ENCODE measurements at places on chromosomes 5 and 9.

GRCh38 chr5:179870403-179870903, 11.8 kb upstream of the MRNIP start:
- no peak for DNase-seq

DNA sequence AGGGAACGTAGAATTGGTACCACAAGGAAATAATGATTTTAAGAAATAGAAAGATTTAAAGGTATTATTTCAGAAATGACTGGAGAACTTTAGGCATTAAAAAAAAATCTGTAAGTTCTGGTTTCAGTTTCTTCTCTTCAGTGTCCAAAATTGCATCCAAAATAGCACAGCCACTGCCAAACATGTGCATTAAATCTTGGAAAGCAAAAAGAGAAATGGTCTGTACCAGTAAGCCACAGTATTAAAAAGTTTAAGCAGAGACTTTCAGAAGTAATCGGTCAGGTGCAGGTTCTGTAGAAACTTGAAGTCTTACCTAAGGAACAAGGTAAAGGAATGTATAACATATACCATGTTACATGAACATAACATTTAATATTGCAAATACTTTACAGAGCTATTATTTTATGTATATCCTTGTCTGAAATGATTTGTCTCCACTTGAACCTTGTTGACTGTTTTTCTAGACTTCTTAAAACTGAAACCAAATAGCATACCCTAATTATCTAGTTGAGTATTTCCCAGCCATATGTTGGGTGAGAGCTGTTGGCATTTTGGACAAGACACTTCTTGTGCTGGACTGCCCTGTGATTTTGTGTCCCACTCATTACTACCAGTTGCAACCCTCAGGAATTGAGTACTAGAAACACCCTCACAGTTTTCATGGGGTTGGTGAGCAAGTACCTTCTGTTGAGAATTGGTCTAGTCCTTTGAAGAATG, 32.1 kb downstream of the NIPBL start:
- no peak for DNase-seq

GRCh38 chr9:93952784-93953495, 2.2 kb downstream of the BARX1 start:
- no peak for DNase-seq

DNA sequence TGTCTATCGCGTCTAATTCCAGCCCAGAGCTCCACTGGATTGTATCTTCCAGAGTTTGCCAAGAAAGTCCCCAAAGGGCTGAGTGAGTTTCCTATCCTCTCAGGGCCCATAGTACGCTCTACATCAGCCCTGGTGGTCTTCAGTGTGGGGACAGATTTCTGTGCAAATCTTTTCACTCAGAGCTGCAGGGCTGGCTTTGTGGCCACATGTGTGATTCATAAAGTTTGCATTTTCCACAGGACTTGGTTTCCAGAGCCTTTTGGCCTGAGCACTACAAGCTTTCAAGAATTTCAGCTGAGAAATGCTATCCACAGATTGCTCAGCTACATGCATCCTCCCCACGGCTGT, 76.7 kb upstream of the CXCL14 start:
- DNase-seq = no peak

- no peak for DNase-seq
Measured at GRCh38 chr9:131574730-131575640, 29.7 kb downstream of the PRRT1B start.

DNA sequence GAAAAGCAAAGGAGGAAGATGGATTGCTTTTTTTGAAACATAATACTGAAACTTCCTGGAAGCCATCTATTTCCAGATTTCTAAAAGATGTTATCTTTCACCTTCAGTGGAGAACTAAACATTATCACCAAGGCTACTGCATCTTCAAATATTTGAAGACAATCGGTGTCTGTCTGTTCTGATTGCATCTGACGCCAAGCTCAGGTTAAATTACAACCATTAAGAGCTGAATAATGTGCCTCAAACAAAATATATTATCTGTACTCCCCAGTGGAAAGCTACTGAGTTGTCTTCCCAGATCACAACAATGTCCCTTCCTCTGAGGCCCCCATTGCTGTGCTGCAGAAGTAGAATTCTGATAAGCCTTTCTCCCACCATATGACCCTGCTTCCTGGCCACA, 342.3 kb downstream of the PLK2 start:
- DNase-seq = no peak

GRCh38 chr5:35248843-35249780, 18.8 kb upstream of the PRLR start:
- DNase-seq = no peak

- DNase-seq = no peak
Measured at GRCh38 chr5:21225223-21226064, 1237.4 kb upstream of the CDH18 start.

- DNase-seq = no peak
Measured at GRCh38 chr5:131355971-131356528, 92.2 kb downstream of the CDC42SE2 start.

- no peak for DNase-seq
Measured at GRCh38 chr5:67115817-67116216, 80.8 kb downstream of the CD180 start.

DNA sequence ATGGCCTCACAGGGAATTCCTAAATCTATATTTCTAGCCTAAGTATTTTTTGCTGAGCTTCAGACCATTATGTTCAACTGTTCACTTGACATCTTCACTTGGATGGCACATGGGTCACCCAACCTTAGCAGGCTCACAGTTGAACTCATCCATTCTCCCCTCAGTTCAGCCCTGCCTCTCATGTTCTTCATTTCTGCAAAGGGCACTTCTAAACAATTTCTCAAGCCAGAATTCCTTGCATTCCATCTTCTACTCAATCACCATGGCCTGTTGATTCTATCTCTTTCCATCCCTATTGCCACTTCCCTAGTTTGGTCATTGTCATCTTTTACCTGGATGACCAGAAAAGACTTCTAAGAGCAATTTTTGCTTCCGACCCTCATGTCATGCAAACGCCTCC, 7.3 kb upstream of the RGS3 start:
- no peak for DNase-seq

- DNase-seq = no peak
Measured at GRCh38 chr5:14240359-14240758, 97.2 kb downstream of the TRIO start.

DNA sequence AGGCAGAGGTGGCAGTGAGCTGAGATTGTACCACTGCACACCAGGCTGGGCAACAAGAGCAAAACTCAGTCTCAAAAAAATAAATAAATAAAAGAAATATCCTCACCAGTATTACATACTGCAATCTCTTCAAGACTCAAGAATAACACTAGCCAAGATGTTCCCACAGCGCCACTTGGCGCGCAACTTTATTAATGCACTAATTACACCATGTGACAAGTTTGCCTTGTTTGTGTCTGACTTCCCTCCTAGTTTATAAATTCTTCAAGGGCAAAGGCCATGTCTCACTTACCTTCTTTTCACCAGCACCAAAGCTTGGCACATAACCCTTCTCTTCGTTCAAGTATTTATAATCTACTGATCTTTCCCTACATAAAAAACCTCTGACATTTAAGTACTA, 4.8 kb downstream of the SKP1 start:
- DNase-seq = no peak

GRCh38 chr5:6721442-6721841, 8.2 kb downstream of the TENT4A start:
- no peak for DNase-seq

GRCh38 chr5:141411575-141411974, 1.2 kb upstream of the PCDHGA10 start:
- no peak for DNase-seq

GRCh38 chr5:41856644-41857491, 13.4 kb downstream of the OXCT1 start:
- peak; percentile 56 for DNase-seq

DNA sequence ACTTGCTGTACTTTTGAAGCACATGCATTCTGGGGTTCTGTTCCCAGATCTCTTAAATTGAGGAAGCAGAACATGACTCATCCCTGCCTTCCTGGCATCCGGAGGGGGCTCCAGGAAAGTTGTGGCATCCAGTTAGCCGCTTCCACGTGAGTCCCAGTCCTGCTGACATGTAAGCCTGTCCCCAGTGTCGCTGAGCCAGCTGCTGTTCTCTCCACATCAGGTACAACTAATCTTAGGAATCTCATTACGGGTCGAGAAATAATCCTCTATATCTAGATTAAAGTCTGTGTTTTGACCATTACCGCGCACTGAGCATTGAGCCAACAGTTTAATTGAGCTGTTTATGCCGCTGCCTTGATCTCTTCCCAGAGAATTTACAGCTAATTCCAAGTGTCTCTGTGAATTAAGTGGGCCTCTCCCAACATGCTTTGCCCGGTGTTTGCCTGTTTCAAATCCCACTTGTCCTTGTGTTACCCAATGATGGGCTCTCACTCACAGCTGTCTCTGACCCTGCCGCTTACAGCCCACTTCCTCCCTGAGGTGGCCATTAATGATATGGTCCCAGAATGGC, 10.5 kb upstream of the SHB start:
- no peak for DNase-seq

GRCh38 chr9:98410185-98410697, 154.8 kb upstream of the TBC1D2 start:
- DNase-seq = peak; percentile 25

DNA sequence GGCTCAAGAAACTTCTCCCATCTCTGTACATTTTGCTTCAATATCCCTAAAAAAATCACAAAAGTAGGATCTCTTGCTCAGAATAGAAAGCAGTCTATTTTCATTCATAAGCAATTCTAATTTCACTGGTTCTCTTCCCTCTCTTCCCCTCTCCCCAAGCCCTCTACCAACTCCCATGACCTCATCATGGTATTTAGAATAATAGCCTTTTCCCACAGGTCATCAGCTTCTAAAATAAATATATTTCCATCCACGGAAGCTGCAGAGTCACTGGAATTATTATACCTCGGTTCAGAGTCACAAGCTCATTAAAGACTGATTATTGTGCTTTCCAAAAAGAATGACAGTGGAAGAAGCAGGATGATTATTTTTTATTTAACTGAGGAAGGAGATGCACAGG, 84.2 kb upstream of the ADRA1B start:
- no peak for DNase-seq

- no peak for DNase-seq
Measured at GRCh38 chr9:122297512-122297911, 32.8 kb downstream of the MRRF start.

DNA sequence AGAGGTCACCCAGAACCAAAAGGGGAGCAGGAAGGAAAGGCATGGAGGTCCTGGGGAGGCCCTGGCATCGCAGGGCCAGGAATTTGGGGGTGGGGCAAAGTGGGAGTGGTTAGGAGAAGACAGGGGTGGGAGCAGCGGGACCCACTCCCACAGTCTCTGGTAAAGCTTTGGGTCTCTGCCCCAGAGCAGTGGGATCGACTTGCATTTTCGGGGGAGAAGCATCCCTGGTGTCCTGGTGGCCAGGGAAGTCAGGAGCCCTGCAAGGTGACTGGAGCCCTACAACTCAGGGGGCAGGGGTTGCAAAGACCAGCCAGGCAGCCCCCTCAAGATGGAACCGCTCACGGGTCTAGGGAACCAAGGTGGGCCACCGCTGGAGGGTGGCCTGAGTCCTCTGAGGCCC, 22.4 kb upstream of the GTF3C5 start:
- DNase-seq = no peak

DNA sequence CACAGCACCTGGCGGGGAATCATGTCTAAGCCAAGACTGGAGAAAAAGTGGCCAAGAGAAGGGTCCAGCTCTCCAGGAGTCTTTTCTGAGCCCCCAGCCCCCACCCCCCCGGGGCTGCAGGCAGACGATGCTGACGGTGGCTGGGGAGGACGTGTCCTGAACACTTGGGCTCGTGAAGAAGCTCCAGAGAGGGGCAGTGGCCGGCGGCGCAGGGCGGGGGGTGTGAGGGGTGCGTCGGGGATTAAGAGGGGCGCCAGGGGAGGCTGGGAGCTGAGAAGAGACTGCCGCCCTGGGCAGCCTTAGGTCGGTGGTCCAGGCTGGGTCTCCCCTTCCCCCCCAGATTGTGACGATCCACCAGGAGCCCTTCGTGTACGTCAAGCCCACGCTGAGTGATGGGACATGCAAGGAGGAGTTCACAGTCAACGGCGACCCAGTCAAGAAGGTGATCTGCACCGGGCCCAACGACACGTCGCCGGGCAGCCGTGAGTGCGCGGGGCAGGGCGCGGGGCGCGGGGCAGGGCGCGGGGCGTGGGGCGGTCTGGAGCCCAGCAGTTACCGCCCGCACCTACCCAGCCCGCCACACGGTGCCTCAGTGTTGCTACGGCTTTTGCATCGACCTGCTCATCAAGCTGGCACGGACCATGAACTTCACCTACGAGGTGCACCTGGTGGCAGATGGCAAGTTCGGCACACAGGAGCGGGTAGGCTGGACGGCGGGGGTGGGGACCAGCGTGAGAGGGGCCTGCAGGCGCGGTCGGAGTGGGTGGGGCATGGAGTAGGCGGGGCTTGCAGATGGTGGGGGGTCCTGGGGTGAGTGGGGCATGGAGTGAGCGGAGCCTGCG, 8.9 kb downstream of the LRRC26 start:
- no peak for DNase-seq

DNA sequence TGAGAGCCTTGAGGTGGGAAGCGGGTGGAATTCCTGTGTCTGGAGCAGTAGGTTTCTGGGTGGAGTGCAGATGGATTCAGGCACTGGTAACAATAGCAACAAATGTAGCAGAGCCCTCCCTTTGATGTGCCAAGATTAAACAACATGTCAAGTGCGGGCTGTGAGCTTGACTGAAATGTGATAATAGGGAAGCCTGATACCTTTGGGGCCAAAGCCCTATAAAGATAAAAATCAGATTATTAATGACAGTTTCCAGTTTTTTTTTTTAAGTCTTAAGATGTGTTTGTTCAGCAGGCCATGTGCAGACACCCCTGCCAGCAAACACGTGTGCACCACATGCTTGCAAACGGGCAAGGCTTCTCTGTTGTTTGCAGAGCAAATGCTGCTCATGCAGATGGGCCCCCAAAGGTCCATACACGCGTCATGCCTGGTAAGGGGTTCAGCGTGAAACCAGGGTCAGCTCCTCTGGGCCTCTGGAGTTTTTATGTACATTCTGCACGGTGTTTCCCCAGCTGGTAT, 193.2 kb downstream of the GADD45G start:
- no peak for DNase-seq

- no peak for DNase-seq
Measured at GRCh38 chr5:36236801-36237200, 4.9 kb downstream of the NADK2 start.
